Cortex of kidney (tissue), 1 donor: ENCODE measurements at places on chromosomes 16 and 17.

DNA sequence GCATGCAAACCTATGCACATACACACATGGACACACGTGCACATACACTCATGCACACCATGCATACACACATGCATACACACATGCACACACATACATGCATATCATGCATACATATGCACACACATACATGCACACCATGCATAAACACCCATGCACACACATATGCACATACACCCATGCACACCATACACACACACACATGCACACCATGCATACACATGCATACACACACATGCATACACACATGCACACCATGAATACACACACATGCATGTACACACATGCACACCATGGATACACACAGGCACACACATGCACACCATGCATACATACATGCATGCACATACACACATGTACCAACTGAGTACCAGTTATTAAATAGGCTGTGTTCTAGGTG, 543.3 kb upstream of the EEF2KMT start:
- DNase-seq, result no peak

DNA sequence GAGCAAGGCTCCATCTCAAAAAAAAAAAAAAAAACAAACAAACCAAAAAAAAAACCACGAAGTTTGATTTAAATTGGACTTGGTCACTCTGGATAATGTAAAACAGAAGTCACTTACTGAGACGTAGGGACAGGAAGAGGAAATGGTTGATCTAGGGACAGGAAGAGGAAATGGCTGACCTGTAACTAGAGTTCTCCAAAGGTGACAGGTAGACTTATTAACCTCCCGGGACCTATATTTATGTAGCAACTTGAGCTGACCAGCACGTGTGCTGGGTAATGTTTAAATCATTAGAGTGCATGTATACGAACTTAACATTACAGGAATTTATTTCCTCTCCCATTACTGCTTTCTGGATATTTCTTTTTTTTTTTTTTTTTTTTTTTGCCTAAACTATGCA, 81.5 kb upstream of the DHX40 start:
- DNase-seq, result no peak

- DNase-seq, result no peak
Observed at GRCh38 chr17:66348584-66349165, 46.3 kb downstream of the PRKCA start.

DNA sequence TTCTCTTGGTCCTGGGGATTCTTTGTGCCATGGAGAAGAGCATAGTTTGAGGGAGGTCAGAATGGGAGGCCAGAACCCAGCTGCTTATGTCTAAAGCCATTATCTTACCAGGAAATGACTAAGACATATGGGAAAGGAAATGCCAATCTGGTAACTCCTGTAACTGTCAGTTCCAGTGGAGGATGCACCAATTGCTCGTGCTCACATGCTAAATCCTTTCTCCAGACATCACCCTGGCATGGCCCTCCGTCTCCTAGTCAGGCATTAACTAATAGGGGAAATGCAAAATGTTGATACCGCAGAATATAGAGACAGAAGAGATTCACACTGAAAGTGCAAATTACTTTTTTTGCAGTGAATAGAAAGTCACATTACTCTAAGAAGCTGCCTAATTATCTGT, 255.6 kb upstream of the HSBP1 start:
- no peak for DNase-seq

DNA sequence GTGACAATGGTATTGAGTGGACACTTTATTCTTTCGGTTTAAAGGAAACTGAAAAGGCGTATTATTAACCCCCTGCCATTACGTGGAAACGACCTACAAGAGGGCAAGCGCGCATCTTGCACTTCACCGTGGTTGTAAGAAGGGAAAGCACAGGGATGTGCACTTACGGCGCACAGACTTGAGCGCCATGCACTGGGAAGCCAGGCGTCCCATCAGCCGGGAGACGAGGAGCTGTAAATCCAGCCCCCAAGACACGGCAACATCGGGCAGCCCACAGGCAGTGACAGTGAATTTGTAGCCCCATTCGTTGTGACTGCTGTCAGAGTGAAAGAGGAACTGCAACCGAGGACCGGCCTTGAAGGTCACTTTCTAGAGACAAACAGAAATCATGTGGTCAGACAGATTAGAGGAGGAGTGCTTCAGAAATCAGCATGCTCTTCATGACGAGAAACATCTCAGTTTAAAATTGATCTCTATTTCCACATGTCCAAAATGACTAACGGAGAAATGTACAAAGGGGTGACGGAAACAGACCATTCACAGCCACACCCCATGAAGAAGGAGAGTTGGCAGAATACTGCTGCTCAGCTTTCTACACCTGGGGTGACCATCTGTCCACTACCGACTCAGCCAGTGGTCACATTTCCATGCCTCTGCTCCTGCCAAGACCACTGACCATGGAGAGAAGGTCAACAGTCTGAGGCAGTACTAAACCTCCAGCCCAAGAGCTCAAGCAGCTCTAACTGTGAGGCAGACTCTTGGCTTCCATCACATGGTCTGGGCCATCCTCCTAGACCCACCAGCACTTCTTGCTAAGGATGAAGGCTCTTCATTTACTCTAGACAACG, 68.6 kb downstream of the ZZEF1 start:
- no peak for DNase-seq

- no peak for DNase-seq
Observed at GRCh38 chr17:50948711-50949110, 82.6 kb upstream of the TOB1 start.

DNA sequence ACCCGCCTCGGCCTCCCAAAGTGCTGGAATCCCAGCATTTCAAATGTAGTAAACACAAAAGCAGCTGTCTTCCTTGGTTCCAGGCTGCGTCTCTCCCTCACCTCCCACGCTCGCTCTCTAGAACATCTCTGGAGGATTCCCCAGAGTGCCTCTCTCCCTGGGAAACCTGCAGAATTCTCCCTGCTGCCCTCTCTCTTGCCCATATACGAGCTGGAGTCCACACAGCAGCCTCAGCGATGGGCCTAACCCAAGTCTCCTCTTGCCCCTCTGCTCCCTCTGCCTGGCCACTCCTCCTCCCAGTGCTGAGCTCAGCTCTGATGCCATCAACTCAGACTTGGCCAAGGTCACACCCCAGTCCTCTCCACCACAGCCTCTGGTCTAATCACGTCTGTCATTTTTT, 10.6 kb downstream of the GPRC5B start:
- no peak for DNase-seq

DNA sequence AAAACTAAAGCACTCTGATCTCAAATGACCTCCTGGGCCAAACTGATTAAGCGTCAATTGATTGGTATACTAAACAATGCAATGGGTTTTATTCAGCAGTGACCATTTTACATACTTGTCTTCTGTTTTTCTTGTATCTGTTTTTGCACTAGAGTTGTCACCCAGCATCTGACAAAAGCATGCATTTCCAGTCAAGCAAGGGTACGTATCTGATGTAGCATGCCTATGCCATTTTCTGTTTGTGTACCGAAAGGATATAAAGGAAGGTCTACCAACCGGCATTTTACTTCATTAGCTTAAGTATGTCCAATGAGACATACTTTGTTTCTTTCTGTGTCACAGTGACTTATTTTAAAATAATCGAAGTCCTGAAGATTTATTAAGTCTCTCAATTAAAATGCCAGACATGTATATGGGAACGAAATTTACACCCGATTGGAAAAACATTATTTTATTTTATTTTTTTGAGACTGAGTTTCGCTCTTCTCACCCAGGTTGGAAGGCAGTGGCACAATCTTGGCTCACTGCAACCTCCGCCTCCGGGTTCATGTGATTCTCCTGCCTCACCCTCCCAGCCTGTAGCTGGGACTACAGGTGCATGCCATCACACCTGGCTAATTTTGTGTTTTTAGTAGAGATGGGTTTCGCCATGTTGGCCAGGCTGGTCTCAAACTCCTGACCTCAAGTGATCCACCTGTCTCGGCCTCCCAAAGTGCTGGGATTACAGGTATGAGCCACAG, 7.5 kb downstream of the TOB1 start:
- DNase-seq, result no peak

DNA sequence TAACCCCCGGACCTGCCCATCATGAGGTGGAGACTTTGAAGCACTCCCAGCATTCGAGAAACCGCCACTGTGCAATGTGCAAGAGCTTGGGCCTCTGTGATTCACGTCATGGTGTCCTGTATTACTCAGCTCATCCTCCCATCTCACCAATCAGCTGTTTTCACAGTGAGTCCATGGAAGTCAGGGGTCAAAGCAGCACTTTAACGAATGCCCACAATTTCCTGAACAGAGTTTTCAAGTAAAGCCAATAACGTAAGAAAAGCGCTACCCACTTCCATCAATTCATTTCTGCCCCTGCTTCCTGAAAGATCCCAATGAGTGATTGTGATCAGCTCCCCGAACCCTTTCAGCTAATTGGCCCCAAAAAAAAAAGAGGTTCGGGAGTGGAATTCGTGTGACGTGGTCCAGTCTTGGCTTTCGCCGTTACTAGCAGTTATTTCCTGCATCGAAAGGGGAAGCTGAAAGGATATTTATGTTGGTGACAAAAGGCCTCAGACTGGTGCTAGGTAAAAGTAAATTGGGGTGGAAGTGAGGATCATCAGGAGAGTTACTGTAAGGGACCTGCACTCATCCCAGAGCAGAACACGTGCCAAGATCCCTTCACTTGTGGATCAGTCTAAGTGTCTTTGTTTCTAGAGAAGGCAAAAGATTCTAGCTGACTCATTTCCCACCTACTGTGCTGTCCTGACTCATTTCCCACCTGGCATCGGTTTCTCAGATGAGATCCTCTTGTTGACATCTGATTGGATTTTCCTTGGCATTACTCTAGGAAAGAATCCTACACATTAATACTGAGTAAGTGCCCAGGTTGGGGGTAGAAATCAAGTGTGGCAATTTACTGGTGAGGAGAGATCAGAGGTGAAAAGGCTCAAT, 136.7 kb upstream of the NUDT7 start:
- no peak for DNase-seq

GRCh38 chr16:19102187-19102872, 11.4 kb upstream of the ITPRIPL2 start:
- no peak for DNase-seq

GRCh38 chr16:4976079-4976478, 17.9 kb downstream of the SEC14L5 start:
- no peak for DNase-seq

GRCh38 chr17:65530523-65531255, 30.8 kb downstream of the AXIN2 start:
- DNase-seq, result no peak

GRCh38 chr16:3589991-3590701, 12.9 kb upstream of the NLRC3 start:
- DNase-seq, result no peak

DNA sequence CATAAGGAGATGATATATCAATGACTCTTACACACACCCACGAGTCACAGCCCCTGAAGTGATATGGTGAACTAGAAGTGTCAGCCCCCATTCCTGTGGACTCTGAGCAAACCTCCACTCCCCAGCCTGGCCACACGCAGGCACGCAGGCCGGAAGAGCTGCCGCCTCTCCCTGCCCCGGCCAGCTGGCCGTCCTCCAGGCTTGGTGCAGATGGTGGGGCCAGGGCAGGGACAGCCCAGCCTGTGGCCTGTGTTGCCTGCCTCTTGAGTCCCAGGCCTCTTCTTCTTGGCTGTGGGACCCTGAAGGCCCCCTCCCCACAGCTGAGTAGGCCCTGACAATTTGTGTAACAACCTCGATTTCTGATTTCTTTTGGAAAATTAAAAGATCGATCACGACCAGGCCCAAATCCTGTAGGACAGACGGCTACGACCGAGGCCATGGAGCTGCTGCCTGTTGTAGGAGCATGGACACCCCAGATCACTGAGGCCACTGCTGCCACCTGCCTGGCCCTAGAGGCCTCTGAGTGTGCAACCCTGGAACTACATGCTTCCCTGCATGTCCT, 10.0 kb upstream of the MPRIP start:
- DNase-seq, result no peak

DNA sequence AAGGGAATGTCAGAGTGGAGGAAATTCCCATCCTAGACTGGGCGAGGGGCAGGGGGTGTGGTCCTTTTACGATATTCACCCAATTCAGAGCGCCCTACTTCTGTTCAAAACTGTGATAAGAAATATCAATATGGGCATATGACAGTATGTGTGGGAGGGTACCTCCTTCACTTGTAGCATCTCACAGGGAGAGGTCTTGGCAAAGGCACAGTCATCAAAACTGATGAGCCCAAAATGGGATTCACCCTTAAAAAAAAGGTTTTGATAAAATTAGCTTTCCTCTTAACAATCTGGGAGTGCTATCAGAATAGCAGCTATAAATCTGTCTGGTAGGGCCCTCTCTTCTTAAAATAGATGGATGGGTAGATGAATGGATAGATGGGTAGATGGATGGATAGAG, 967.8 kb upstream of the RBFOX1 start:
- DNase-seq, result no peak

DNA sequence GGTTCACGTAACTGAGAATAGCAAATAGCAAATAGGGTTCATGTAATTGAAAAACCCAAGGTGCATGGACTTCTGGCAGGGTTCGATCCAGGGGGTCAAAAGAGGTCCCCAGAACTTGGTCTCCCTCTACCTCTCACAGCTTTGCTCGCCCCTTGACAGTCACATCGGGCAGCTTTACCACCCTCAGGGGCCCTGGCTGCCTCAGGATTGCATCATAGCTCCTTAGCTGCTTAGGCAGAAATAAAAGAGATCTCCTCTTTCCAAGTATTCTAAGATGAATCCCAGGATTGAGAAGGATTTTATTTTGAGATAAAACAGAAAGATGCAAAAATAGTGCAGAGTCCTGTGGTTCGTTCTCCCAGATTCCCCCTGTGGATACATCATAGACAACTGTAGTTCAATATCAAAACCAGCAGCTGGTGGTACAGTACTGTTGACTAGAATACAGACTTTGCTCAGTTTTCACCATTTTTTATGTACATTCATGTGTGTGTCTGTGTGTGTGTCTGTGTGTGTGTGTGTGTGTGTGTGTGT, 12.8 kb downstream of the ADGRG3 start:
- DNase-seq, result no peak

- no peak for DNase-seq
Observed at GRCh38 chr17:73139296-73139695, 25.5 kb upstream of the SSTR2 start.

- DNase-seq, result no peak
Observed at GRCh38 chr17:76826330-76827068, 41.7 kb upstream of the MGAT5B start.

DNA sequence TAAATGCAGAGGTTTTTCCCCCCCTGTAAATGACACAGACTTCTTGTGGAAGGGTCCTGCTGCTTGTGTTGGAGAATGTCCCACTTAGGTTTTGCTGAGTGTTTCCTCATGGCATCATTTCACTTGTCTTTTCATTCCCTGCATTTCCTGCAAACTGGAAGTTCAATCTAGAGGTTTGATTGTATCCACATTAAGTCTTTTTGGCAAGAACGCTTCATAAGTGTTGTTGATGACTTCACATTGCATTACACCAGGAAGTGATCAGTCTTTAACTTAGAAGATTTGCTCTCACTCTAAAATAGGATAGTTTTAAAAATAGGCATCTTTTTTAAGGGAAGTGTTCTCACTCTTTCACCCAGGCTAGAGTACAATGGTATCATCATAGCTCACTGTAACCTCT, 67.2 kb downstream of the RPTOR start:
- DNase-seq, result no peak

DNA sequence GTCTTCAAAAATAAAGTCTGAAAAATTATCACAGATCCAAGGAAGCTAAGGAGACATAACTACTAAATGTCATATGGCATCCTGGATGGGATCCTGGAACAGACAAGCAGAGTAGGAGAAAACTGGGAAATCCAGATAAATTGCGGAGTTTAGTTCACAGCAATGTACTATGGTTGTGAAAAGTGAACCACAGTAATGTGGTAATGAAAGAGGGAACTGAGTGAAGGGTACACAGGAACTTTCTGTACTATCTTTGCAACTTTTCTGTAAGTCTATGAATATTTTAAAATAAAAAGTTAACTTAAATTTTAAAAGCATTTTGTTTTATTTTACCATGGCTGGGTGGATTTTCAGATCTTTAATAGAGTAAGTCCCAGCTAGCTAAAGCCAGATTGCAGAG, 16.3 kb downstream of the SLFN12L start:
- no peak for DNase-seq
